ENCODE measurements at places on chromosomes 5 and 9. TPM values are rescaled to one million over a fixed set of nuclear protein-coding genes. Genes with fewer than 3 reads are reported as not detected.

Gene SELENOP
- 51.4 TPM for total RNA-seq

Gene ANKRD31
- not detected for total RNA-seq

Gene TRPM6
- total RNA-seq, result 0.22 TPM

Gene LRRC26
- not detected for total RNA-seq

Gene RCL1
- 12.9 TPM for total RNA-seq

Gene CYSRT1
- 0.20 TPM for total RNA-seq

Gene AJM1
- total RNA-seq, result 1.4 TPM

Gene PCDHA10
- under 0.01 TPM for total RNA-seq

Gene PRSS3
- total RNA-seq, result 2.0 TPM

Gene PPIP5K2
- total RNA-seq, result 23.3 TPM

Gene TOR1A
- total RNA-seq, result 26.8 TPM

Gene CHD1
- total RNA-seq, result 47.8 TPM

Gene PCDHGB5
- total RNA-seq, result 7.4 TPM

Gene PMPCA
- total RNA-seq, result 30.4 TPM

Gene DMRT3
- not detected for total RNA-seq

Gene OR2V1
- total RNA-seq, result not detected

Gene ROR2
- under 0.01 TPM for total RNA-seq

Gene C9orf153
- total RNA-seq, result under 0.01 TPM

Gene GALNT12
- total RNA-seq, result under 0.01 TPM

Gene SECISBP2
- total RNA-seq, result 27.4 TPM

Gene IRGM
- total RNA-seq, result not detected

Gene LCN2
- not detected for total RNA-seq

Measured in lung microvascular endothelial cell (primary cell).